ENCODE measurements at places on chromosomes 3 and 15.

- DNase-seq: no peak
Observed at GRCh38 chr3:184710870-184711492, 883 bp downstream of the MAGEF1 start.

- DNase-seq: no peak
Observed at GRCh38 chr3:194470615-194471014, 16.2 kb downstream of the ATP13A3 start.

DNA sequence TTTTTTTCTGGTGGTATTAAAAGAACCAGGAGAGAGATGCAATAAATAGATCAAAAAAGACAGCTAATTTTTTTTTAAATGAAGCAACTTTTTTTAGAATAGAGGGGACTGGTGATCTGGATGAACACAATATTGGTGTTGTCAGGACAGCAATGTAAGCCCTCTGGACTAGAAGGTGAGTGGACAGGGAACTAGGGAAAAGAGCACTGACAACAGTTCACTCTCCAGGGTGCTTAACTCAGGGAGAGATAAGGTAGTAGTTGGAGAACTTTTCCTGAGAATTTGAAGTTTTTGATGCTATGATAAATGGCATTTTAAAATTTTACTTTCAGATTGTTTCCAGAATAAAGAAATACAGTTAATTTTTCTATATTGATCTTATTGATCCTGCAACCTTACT, 158.3 kb upstream of the STAC start:
- DNase-seq: no peak

- no peak for DNase-seq
Observed at GRCh38 chr3:172914854-172915253, 164.3 kb downstream of the ECT2 start.

DNA sequence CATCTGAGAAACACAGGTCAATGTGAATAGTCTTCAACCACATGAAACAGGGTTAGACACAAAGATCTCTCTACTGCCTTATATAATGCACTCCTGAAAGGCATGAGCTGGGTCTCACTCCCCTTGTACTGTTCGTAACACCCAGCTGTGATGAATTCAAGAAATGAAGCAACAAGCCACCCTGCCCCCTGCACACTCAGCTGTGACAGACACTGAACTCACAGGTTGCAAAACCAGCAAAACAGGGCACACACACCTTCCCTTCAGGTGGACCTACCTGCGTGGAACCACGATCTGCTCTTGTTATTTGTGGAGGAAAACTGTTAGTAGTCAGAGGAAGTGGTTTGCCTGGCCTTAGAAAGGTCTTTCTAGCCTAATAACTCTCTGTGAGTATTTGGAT, 64.5 kb downstream of the CERS3 start:
- DNase-seq: no peak

- DNase-seq: no peak
Observed at GRCh38 chr3:186442162-186442561, 80.1 kb upstream of the DGKG start.

Measured in NCI-H2081 (cell line).